ENCODE measurements at places on chromosomes 5 and 9.

- DNase-seq: no peak
These were observed 794 bp downstream of the PTBP3 start for GRCh38 chr9:112332674-112332976.

GRCh38 chr5:154861946-154862345 lies 3.5 kb downstream of the CNOT8 start:
- DNase-seq: no peak

DNA sequence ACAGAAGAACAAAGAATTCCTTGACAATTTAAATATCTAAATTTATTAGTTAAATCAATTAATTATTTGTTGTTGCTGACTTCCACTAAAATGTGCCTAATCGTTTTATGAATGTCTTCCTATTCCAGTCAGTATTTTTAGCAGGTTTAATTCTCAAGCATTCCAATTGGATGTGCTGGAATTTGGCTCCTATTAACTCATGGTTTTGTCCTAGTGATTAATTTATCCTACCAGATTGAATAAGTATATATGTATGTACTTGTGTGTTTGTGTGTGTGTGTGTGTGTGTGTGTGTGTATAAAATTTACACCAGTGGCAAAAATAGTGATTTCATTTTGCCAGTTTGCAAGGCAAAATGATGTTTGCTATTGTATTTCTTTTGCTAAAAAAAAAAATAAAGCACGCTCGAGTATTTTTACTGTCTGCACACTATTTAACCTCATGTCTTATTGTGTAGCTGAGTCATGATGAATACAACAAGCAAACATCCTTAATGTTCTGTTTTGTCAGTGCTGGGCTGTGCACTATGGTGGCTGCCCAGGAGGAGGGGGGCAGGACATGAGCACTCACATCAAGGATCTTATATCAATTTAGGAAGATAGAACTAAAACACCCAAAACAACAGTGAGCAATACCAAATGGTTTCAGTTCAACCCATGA lies 375.5 kb downstream of the PDE4D start:
- DNase-seq: no peak

DNA sequence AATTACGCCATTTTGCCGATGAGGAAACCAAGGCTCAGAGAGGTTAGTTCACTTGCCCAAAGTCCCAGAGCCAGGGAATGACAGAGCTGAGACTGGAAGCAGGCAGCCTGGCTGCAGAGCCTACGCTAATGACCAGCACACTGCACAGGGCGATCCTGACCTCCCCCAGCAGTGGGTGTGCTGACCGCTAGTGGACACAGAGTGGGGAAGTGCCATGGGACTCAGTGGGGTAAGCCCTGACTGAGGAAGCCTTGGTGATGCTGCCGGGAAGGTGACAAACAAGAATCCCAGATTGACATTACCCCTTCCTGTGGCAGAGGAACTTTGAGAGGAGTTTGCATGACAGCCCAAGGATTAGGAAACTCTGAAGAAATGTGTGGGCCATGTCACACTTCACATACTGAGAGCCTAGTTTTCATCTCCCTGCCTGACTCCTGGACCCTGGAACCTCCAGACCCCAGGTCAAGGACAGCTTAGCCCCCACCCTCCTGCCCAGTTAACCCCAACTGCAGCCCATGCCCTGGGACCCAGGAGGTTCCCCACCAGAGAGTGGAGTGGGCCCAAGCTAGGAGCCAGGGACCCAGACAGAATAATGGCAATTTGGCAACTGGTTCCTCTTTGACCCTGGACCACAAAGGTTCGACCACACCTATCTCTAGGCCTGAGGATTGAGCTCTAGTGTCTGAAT lies 19.7 kb upstream of the CSF1R start:
- DNase-seq: no peak

- no peak for DNase-seq
These were observed 51.9 kb upstream of the PPP1R2B start for GRCh38 chr5:156798201-156798600.

DNA sequence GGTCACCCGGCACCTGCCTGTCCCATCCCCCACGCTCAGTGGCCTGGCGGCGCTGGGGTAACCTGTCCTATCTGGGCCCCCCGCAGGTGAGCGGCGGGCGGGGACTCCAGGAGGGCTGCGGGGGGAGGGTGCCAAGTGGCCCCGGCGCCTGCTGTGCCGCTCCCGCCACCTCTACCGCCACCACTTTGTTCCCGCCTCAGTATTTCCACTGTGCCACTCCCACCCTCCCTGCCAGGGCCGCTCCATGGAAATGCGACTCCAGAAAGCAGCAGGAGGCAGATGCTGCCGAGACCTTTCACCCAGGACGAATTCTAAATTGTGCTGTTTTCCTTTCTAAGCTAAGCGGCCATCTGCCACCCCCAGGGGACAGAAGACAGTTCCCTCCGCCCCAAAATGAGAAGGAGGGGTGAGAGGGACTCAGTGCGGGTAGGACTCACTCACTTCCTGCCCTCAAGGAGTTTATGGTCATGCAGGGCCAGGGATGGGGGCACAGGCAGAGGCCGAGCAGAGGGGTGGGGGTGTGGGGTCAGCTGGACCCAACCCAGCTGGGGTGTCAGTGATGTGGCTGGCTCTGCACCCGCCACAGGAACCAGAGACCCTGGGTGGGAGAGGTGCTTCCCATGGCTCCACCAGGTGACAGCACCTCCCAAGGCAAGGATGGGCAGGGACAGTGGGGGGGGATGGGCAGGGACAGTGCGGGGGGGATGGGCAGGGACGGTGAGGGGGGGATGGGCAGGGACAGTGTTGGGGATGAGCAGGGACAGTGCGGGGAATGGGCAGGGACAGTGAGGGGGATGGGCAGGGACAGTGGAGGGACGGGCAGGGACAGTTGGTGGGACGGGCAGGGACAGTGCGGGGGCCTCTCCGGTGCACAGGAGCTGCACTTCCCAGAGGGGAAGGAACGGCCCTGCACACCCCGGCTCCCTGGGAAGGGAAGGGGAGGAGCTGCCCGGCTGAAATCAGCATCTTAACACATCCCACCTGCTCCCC lies 17.8 kb downstream of the NOTCH1 start:
- DNase-seq: no peak
